ENCODE measurements at places on chromosomes 16 and 17.
A peak's percentile ranks its signal among the peaks of the same experiment; 100 is the strongest.

DNA sequence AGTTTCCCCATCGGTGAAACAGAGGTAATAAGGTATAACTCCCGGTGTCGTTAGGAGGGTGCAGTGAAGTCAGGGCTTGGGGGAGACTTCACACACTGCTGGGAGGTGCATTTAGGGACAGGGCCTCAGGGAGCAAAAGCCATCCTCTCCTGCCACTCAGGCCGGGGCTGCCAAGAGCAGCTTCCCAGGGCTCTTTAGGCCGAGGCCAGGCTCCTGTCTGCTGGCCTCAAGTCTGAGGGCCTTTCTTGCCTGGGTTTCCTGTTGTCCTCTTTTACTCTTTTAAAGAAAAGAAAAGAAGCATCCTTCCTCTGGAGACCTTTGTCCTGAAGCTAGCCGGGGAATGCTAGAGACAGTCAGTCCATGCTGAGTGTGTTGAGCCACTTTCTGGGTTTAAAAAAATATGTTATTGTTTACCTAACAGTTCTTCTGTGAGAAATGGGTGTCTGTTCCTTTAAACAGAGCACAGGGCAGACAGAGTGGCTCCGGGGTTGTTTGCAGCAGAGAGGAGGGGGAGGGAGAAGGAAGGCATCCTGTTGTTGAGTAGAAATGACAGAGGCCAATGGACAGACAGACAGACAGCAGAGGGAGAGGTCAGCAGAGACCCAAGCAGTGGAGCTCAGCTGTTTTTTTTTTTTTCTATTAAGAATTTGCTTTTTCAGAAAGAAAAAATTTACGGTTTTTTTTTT lies 79.1 kb downstream of the C17orf67 start:
- DNase-seq: no peak

- DNase-seq: no peak
Observed at GRCh38 chr17:82394278-82394677, 22.7 kb downstream of the UTS2R start.

DNA sequence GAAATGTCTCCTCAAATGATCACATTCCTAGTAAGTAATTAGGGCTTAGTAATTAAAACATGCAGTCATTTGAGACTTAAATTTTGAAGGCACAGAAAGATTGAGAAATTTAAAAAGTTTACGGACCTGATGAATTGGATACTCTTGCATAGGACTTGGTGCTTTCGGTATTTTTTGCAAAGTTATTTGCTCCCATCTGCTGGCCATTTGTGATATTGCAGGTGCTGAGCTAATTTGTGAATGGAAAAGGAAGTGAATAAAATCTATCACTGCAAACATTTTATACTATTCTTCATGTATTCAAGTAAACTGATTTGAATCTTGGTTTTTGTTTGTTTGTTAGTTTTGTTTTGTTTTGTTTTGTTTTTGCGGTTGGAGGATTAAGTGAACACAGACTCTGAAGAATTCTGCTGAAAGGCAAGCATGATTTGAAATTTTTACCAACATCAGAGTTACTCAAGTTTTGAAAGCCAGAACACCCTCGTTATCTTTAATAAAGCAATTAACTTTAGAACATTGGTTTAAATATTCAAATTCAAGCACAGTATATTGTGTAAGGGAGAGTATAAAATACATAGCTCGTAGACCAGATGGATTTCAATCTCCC lies 689.5 kb upstream of the RBFOX1 start:
- DNase-seq: no peak

GRCh38 chr16:56662357-56663354 lies 4.9 kb downstream of the MT1F start:
- no peak for DNase-seq

DNA sequence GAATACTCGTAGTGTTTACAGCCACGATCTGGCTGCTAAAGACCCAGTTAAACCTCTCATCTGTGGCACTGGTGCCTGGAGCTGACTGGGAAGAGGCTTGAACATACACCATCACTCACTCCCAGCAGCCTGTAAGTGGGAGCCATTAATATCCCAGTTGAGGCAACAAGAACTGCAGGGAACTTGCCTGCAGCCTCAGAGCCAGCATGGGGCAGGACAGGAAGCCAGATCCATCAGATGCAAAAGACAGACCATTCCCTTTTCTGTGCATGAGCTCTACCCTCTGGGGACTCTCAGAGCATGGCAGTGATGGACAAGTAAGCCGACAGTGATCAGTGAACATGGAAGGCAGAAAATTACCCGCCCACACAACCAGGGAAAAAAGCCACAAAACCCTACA lies 91.8 kb downstream of the TMEM132E start:
- DNase-seq: no peak

- no peak for DNase-seq
Observed at GRCh38 chr16:5422047-5422446, 324.5 kb upstream of the EEF2KMT start.

DNA sequence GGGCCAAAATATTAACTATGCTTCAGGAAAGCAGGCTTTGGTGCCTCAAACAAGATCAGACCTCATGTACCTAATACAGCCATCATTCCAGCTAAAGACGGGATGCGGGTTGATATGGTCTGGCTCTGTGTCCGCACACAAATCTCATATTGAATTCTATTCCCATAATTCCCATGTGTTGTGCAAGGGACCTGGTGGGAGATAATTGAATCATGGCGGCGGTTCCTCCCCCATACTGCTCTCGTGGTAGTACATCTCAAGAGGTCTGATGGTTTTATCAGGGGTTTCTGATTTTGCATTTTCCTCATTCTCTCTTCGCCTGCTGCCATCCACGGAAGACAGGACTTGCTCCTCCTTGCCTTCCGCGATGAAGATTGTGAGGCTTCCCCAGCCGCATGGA lies 19.1 kb upstream of the CHST6 start:
- no peak for DNase-seq

GRCh38 chr16:57277586-57277985 lies 6.9 kb downstream of the PLLP start:
- DNase-seq: no peak

DNA sequence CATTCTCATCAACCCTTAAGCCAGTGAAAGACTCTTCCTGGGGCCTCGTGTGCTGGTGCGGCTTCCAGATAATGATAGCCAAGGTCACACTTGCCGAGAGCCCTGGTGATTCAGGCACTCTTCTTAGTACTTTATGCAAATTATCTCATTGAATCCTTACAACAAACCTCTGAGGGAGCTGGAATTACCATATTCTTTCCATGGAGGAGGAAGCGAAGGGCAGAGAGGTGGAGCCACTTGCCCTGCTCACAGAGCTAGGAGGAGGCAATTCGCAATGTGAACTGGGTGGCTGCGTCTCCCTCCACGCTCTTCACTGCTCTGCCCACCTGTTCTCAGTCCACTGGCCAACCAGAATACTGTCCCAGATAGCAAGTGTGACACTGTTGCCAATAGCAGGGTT lies 409.7 kb downstream of the SNX29 start:
- no peak for DNase-seq

DNA sequence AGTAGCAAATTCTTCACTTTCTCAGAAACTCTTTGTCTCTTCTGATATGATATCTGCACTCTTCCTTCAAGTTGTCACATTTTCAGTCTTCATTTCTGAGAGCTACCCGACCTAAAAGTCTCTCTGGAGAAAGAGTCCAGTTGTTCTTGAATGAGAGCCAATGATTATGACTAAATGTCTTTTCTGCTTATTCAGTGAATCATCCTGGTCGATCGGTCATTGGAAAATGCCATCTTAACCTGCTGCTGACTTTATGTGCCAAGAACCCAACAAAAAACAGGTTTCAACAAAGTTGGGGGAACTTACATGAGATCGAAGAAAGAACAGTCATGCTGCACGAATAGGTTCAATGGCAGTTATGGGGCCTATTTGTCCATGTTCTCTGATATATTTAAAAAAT lies 15.9 kb downstream of the SOX9 start:
- DNase-seq: no peak

DNA sequence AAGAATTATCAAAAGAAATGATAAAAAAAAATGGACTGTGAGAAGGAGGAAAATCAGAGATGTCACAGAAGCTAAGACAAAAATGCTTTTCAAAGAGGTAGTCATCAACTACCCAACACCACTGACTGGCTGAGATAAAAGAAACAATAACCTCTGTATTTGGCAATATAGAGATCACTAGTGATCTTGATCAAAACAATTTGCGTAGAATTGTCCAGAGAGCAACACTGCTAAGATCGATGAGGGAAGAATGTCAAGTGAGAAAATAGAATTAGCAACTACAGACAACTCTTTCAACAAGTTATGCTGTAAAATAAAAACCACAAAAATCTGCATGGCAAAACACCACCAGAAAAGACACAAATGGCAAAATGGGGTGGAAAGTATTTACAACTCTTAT lies 66.0 kb downstream of the BRIP1 start:
- DNase-seq: no peak

DNA sequence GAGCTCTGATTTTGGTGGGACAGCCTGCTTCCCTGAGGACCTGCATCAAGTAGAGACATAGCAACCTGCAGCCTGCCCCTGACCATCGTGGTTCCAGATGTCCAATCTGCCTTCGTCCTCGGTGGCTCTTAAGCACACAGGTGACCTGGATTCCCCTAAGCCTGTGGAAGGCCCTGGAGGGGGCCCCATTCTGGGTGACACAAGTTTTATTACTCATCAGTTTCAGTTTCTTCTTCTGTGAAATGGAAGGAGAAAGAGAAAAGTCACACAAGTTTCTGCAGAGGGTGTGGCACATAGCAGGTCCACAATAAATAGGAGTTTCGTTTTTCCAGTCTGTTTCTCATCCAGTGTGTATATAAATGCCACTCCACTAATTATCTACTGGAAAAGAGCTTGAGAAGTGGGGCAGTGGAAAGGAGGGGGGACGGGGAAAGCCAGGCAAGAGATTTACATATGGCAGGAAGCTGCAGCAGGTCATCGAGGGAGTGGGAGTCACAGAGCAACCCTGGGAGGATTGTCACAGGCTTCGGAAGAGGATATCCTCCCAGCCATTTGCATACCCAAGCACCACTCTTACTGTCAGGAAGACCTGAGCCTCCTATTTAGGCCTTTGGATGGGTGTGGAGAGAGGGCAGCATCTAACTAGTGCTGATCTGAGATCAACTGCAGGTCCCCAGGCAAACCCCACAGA lies 10.0 kb upstream of the NOS2 start:
- DNase-seq: no peak

GRCh38 chr17:83176623-83177583 lies 97.5 kb downstream of the METRNL start:
- DNase-seq: peak; percentile 28

- DNase-seq: no peak
Observed at GRCh38 chr17:2239882-2240430, 63.6 kb downstream of the SMG6 start.

GRCh38 chr17:44236444-44236991 lies 17.0 kb upstream of the UBTF start:
- no peak for DNase-seq

- no peak for DNase-seq
Observed at GRCh38 chr17:49887086-49887743, 39.3 kb upstream of the TAC4 start.

GRCh38 chr17:59846394-59847165 lies 46.2 kb downstream of the TUBD1 start:
- no peak for DNase-seq

DNA sequence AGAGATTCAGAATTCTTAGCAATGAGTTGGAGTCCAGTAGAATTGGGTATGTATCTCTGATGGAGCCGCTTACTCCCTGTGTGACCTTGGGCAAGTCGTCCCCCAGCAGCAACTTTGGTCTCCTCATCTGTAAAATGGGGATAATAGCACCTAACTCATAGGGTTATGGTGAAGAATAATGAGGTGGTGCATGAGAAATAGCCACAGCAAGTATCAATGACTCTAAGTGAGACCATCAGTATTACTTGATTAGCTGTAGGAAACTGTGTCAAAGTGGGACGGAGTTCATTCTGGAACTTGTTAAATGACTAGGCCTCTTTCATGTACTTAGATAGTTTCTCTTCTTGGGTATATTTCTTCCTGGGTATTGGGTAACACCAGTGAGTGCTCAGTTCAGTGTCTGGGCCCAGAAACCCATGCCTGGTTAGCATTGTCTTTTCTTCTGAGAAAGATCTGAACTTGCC lies 6.4 kb downstream of the PRKCB start:
- DNase-seq: no peak

GRCh38 chr16:85777583-85778310 lies 21.6 kb downstream of the EMC8 start:
- DNase-seq: no peak

DNA sequence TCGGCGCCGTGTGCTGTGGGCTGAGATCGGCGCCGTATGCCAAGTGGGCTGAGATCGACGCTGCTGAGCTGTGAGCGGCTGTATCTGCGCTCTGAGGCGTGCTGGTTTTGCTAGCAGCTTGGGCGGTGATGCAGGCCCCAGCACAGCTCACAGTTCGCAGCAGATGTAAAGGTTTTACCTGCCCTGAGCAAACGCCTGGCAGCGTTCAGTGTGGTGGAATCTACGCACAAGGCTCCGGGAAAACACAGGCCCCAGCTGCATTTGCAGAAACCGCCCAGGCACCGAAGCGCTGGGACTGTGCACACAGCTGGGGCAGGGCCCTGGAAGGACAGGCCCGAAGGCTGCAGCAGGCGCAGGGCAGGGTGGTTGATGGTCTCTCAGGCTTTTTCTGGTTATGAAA lies 8.0 kb upstream of the ZNF469 start:
- peak; percentile 9 for DNase-seq

- no peak for DNase-seq
Observed at GRCh38 chr17:82167028-82167427, 45.6 kb downstream of the CCDC57 start.

DNA sequence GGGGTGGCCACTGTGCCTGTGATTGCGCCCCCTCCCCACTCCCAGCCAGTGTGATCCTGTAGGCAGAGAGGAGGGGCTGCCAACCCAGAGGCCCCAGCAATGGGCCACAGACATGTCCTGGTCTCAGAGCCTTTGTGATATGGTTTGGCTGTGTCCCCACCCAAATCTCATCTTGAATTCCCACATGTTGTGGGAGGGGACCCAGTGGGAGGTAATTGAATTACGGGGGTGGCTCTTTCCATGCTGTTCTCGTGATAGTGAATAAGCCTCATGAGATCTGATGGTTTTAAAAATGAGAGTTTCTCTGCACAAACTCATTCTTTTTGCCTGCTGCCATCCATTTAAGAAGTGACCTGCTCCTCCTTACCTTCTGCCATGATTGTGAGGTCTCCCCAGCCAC lies 56.8 kb upstream of the ZNF469 start:
- DNase-seq: no peak

GRCh38 chr16:72246423-72246822 lies 74.5 kb upstream of the PMFBP1 start:
- no peak for DNase-seq
